ENCODE measurements at places on chromosomes 3 and 15.

GRCh38 chr3:167839460-167840134 lies 104.1 kb downstream of the SERPINI1 start:
- no peak for DNase-seq

DNA sequence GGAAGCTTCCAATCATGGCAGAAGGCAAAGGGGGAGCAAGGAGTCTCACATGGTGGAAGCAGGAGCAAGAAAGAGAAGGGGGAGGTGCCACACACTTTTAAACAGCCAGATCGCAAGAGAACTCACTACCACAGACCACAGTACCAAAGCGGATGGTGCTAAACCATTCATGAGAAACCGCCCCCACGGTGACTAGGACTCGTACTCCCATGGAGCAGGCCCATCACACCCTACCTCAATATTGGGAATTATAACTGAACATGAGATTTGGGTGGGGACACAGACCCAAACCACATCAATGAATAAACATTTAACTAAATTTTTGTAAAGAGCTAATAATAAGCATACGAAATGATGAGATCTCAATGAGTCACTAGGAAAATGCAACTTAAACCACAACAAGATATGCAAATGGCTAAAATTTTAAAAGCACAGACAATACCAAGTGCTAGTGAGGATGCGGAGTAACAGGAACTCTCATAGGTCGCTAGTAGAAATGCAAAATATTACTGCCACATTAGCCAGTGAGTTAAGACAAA lies 10.0 kb downstream of the MRPS25 start:
- no peak for DNase-seq

- no peak for DNase-seq
These were observed at the start of gene PRR23E for GRCh38 chr3:127192576-127193232. Gene PRR23E (plus strand): TSS chr3:127193131. CDS start chr3:127196686, 3,555 bp downstream.

DNA sequence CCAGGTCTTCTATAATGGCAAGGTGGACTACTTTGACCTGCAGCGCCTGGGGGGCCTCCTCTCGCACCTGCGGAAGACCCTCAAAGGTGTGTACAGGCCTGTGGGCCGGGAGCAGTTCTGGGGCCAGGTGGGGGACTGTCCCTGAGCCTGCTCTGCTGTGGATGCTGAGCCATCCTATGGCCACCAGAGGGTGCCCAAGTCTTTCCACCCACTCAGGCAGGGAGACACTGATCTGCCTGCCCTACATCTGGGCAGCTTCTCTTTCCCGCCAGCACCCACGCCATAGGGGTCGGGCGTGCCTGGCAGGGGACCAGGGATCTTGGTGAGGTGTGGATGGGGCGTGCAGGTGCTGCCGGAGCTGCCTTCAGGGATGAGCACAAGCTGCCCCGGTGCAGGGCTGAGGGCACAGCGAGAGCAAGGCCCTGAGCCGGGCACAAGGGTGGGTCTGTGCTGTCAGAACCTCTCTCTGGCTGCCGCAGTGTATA lies 14.1 kb downstream of the RNF123 start:
- no peak for DNase-seq

DNA sequence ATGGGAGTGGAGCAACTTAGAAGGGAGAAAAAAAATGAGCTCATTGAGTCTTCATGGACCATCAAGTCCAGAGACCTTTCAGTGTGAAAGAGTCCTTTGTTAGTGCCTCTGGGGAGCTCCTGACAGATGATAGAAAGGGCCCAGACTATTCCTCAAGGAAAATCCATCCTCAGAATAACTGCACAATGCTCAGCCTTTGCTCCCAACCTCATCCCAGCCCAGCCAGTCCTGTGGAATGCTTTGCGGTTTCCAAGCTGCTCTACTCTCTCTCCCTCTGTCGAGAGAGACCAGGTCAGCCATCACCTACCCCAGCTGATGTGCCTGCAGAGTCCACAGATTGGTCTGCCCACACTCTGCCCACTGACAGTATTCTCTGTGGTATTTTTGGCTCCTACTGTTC lies 406.2 kb downstream of the MFSD1 start:
- no peak for DNase-seq

- DNase-seq: no peak
These were observed 28.3 kb upstream of the LSAMP start for GRCh38 chr3:116473602-116474001.

- no peak for DNase-seq
These were observed 16.6 kb downstream of the GUCA1C start for GRCh38 chr3:108936924-108937689.

- DNase-seq: no peak
These were observed 198.5 kb upstream of the COL8A1 start for GRCh38 chr3:99439892-99440291.

DNA sequence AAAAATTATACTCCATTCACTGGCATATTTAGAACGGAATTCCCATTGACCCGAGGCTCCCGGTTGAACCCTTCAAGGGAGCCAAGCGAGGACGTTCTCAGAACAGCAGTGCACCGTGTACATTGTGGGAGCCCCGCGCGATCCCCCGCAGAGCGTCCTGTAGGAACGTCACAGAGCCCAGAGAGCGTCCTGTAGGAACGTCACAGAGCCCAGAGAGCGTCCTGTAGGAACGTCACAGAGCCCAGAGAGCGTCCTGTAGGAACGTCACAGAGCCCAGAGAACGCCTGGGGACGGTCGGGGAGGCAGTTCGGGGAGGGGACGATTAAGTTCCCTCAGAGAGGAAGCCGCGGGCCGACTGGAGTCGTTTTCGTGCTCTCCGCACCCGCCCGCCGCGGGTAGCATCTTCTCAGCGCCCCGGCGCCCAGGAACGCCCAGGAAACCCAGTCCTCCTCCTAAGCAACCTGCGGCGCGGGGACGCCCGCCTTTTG lies 506 bp upstream of the ATP1B3 start:
- DNase-seq: no peak

DNA sequence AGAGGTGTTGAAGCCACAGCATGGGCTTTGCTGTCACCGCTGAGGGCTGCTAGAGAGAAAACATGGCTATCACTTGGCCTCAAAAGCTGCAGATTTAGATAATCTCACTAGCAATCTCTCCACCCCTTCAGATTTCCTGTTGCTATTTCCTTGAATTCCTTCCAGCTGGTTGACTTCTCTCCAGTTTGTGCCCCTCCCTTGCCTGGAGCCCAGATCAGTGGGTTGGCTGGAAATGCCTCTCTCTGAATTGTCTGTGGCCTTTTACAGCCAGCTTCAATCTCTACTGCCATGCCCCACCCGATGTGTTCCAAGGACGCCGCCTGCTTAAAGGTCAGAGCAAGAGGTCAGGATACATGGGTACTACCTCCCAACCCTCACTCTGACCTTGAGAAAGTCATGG lies 294.1 kb downstream of the NTRK3 start:
- DNase-seq: no peak

GRCh38 chr15:42820811-42821210 lies 83.9 kb upstream of the CDAN1 start:
- DNase-seq: no peak

DNA sequence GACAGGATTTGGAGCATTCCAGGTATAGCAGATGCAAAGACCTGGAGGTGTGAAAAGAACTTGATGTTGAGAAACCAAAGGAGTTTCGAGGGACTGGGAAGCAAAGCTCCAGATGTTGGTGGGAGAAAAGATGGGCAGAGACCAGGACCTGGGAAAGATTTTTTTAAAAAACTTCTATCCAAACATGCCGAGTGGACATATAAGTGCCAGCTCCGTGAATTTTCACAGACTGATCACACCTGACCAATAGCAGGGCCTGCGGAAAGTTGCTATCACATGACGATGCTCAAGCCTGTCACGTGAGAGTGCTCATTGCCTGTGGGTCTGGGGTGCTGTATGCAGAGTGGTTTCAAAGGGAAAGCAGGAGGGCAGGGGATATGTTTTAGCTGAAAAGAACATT lies 19.9 kb downstream of the SMAD6 start:
- no peak for DNase-seq

GRCh38 chr3:155673421-155673820 lies 71.5 kb downstream of the PLCH1 start:
- no peak for DNase-seq

DNA sequence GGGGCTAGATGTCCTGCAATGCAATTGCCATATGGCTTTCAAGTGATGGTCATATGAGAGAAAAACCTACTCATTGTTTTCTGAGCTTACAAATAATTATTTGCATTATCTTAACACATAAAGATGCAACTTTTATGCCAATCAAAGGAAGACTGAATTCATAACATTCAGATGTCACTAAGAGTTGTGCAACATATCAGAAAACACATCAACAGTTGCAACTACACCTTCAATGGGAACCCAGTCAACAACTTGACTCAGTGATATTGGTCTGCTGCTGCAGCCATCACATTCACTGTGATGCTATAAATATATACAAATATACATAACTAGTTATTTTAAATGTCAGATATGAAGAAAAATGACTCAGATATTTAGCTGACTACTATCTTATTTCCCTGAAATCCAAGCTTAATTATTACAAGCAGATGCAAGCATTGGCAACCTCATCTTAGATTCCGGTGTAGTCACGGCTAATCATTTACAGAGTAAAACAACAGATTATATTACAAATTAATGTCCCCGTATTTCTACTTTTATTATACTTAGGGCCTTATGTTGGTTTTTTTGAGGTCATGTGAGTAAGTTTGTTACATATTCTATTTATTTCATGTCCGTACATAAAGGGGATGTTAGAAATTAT lies 23.7 kb downstream of the CNTN3 start:
- DNase-seq: no peak

GRCh38 chr15:39925112-39925842 lies 5.2 kb upstream of the GPR176 start:
- no peak for DNase-seq

DNA sequence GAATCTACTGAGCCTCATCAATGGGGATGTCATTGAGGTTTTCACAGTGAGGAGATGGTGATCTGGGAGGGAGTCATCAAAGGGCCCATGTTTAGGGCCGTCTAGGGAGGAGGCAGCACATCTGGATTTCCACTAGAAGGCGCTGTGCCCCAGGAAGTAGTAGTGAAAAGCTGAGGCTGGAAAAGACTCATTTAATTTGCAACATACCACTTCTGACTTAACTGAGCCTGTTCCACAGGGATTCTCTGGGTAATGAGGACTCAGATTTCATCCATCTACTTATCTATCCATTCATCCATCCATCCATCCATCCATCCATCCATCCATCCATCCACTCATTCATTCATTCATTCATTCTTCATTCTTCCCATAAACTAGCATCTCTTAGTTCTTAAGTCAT lies 17.4 kb upstream of the SHF start:
- DNase-seq: no peak

DNA sequence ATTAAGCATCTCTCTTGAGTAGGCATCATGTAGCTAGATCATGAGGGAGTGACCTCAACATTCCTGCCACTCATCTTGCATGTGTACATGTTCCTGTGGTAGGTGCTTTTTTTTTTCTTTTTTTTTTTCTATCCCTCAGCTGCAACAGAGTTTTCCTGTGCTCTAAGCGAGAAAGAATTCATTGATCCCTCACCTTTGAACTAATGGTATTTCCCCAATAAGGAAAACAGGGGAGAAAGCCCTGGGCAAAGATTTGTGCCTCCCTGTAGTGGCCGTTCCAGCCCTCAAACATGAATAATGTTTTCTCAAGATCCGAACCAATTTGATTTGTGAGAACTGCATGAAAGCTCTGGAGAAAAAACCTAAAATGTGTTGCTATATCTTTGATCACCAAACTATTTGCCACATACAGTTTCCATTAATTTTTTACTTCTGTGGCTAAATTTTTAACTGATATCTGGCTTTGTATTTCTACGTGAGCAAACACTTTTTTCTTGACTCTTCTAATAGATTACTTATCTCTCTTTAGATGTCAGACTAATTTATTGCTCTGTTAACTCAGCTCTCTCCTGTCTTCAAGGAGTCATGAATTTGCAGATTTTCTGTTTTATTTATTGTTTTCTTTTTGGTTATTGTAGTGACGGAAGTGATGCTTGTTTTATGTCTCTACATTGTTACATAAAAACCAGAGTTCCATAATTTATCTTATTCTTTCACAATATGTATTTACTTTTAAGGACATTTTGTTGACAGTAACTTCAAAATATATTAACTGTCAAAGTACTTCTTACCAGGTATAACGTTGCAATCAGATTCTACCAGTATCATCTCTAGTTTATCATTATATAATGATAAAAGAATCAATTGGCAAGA lies 1396.5 kb downstream of the OTOL1 start:
- no peak for DNase-seq

DNA sequence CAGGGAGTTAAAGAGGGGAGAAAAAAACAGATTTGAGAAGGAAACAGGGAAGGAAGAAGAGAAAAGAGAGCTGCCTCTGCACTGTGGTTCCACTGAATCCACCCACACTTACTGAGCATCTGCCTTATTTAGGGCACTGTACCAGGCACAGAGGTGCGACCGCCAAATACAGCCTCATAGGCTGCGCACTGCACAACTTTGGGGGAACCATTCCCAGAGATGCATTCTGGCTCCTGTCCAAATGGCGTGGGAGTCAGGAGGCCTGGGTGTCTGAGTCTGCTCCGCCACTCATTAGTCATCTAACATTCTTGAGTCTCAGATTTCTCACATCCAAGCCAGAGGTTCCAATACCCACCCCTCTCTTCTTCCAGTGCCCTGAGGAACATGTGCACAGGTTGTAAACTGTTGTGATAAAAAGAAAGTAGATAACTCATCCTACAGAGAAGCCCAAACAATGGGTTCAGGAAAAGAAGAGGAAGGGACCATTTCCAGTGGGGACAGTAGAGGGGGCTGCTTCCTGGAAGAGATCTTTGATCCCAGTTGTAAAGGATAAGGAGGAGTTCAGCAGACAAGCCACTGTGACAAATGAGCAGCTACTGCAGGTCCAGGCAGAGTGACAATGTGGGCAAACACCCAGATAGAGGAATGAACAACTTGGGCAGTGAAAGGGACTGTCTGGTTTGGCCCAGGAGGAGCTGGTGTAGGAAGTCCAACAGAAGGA lies 254.6 kb downstream of the UACA start:
- DNase-seq: peak; percentile 81

DNA sequence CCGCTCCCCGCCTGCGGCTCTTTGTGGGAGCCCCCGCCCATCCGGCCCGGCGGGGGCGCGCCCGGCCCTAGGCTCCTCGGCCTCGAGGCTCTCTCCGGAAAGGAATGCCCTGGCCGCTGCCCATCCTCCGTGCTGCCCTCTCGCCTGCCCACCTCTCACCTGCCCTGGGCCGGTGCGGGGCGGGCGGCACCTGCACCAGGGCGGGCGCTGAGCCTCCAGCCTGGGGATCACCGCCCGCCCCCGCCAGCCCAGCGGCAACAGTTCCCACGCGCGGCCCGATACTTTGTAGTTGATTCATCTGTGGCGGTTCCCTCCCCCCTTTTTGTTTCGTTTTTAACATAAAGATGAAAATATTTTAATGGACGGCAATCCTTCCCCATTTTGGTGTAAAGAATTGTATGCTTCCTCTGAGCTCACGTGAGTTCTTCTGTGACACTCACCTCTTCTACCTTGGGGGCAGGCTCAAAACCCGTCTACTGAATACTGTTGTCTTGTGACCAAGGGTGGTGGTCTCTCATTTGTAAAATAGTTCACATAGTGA lies 1.9 kb downstream of the KLF13 start:
- DNase-seq: no peak

- no peak for DNase-seq
These were observed 39.4 kb upstream of the LMOD3 start for GRCh38 chr3:69161587-69162307.

Measured in epithelial cell of prostate (primary cell).